ENCODE measurements at places on chromosomes 12 and 14.

GRCh38 chr14:105292826-105293711, 7.7 kb downstream of the BRF1 start:
- no peak for DNase-seq

DNA sequence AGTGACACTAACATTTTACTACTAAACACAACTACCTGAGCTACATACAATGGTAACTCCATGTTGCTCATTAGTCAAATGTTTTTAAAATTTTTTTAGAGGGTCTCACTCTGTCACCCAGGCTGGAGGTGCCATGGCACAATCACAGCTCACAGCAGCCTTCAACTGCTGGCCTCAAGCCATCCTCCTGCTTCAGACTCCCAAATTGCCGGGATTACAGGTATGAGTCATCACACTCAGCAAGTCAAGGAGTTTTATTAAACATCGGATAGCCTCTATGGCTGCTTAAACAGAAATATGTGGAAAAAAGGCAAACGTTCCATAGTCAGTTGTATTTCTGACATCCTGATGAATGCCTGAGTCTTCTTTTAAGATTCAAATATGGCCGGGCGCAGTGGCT, 11.1 kb upstream of the NPFF start:
- DNase-seq, result no peak

- DNase-seq, result no peak
These were observed 41.3 kb downstream of the RESF1 start for GRCh38 chr12:32000373-32001005.

- DNase-seq, result no peak
These were observed 139.4 kb upstream of the CNTN1 start for GRCh38 chr12:40552868-40553267.

DNA sequence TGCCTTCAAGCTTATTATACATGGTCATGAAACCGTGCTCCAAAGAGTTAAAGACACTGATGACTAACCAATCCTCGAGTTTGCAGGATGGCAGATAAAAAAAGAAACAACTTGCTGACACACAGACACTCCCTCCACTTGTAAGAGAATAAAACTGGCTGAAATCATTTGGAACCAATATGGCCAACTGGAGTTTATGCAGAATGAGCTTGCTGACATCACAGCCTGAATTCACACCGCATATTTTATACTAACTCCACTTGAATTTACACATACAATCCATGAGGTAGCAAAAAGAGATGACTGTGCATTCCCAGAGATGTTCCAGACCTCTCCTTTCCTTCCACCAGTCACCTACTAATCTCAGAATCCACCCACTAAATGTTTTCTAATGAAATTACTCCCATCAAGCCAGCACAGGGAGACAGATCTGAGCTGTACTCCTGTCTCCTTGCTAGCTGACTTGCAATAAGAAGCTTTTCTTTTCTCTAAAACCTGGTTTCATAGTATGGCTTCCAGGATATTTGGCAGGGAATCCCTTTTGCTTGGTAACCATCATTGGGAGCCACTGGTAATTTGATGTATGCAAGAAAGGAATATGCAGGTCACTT, 15.8 kb upstream of the PTPRR start:
- DNase-seq, result no peak

DNA sequence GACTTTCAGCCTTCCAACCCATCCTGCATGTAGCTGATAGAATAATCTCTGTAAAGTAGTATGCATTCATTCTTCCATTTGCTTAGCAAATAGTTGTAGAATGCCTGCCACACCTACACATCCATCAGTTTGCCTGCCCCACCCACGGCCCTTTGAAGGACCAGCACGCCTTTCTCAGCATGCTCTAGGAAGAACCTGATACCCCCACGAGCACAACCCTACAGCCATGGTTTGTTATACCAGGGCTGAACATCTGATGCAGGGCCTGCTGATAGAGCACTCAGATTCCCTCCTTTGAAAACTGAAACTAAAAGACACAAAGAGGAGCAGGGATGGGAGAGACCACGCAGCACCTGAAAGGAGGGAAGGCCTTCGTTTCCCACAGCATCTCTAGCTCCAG, 205.1 kb downstream of the ANO2 start:
- DNase-seq, result no peak

DNA sequence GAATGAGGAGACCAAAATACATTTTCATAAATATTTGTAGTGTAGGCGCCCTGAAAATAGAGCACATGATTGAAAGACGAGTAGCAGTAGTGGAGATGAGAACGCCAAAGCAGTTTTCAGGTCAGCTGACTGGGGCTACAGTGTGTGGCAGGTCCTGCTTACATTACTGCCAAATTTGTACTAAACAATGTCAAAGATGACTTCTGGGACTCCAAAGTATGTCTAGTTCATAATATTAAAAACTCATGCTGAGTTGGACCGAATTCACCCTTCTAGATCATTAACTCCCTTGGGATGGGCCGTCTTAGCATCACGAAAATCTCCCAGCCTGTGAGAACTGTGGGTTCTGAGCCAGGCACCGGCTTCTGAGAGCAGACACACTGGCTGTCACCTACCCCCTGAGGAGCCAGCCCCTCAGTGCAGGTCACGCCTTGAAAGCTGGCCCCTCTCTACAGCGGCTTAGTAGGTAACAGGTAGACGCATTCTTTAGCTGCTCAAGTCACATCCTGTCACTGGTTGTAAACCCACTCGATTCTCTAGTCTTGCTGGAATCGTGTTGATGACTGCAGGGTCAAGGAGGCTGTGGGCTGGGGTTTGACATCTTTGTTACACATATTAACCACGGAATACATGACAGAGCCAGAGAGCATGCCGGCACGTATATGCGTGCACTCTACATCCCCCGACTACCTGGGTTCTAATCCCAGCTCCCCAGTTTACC, 210.4 kb downstream of the ETV6 start:
- DNase-seq, result no peak

- no peak for DNase-seq
These were observed 21.9 kb downstream of the ANKLE2 start for GRCh38 chr12:132739600-132740312.

DNA sequence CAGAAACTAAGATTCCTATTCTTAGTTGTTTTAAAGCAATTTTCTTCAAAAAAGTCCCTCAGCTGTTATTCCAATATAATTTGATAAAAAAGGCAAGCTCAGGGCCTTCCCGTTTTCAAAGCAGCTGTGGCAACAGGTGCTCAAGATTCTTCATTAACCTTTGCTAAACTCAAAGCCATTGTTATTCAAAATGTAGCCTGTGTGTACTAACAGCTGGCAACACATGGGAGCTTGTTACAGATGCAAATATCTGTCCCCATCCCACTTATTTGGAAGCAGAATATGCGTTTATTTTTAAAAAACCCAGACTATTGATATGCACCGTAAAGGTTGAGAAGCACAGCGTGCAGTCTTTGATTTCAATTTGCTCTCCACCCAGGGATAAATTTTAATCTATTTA, 210.4 kb upstream of the SYT10 start:
- DNase-seq, result no peak

- no peak for DNase-seq
These were observed 306.2 kb upstream of the DIO3 start for GRCh38 chr14:101254805-101255764.

DNA sequence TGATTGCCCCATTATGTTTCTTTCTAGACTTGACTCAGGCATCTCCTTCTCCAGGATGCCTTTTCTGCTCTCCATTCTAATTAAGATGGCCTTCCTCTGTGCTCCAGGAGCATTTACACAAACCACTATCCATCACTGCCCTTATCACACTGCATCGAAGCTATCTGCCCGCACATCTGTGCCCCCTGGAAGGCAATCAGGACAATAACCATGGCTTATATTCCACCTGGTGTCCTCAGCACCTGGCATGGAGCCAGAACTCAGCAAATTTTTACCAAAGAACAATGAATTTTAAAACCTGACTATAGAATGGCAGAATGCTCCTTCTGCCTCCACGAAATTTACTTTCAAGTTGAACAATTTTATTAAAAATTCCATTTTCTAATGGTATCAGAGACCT, 465.8 kb downstream of the APAF1 start:
- no peak for DNase-seq
